ENCODE measurements at places on chromosomes 4 and X.
A peak's percentile ranks its signal among the peaks of the same experiment; 100 is the strongest.

DNA sequence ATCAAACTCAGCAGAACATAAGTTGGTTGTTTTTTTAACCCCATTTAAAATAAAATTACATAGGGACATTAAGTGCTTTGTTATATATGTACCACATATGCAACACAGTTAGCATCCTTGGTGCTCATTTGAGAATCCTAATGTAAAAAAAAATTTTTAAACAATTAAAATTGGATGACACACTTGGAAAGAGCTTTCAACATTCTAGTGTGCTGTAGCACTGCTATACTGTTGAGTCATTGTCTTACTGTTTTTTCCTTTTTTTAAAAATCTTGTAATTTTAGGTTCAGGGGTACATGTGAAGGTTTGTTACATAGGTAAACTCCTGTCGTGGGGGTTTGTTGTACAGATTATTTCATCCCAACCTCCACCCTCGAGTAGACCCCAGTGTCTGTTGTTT lies 12.8 kb downstream of the THAP9 start:
- no peak for DNase-seq

DNA sequence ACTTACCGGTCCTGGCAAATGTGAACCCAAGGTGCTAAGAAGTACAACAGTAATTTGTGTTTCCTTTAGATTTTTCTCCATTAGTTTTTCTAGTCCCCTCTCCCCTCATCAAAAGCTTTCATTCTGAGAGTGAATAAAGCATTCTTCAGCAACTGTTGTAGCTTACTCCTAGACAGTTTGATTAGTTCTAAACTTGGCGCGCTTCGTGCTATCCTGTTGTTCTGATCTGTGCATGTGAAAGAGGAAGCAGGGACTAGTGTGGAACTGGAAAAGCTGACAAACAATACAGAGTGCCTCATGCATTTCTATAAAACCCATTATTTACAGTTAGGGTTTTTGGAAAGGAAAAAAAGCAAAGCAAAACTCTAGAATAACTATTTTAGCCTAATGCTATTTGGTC lies 556.9 kb upstream of the SLIT2 start:
- DNase-seq: no peak

DNA sequence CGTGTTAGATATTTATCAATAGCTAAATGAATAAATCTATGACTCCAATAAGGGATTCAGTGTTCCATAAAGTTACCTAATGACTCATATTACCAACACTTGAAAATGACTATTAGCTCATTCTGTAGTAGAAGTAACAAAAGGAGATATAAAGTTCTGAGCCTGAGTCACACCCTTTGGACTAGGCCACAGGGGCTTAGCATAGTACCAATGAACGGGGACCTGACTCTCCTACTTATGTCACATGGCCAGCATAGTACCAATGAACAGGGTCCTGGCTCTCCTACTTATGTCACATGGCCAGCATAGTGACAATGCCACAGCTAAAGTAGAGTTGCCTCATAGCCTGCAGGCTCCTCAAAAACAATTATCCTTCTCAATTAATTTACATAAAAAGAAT lies 43.7 kb downstream of the MAGEB16 start:
- DNase-seq: no peak

DNA sequence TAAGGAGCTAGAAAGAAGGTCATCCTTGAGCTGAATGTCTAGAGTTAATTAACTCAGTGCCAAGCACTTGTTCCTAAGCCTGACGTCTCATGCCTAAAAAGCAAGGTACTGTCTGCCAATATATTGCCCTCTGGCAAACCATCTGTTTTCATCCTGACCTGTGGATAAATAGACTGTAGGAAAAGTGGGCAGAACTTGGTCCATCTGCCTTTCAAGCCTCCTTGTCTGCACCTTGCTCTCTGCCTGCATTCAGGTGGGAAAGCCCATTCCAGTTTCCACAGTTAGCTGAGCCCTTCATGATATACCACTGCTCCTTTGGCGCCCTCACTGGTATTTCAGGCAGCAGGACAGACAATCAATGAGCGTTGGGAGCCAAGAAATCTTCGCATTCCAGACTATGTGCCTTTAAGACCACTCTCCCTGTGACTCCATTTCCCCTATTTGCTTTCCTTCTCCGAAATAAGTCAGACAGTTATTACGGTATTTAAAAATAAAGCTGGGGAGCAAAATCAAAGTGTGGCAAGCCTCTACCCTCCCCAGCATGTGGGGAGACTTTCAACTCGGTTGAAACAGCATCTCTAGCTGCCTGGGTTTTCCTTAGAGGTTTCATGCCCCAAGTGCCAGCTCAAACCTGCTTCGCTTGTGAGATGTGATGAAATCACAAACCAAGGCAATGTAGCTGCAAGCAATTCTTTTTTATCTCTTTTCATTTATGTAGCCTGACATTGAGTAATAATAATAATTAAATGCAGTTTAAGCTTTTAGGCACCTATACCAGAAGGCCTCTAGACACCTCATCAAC lies 2.5 kb upstream of the CCDC149 start:
- no peak for DNase-seq

DNA sequence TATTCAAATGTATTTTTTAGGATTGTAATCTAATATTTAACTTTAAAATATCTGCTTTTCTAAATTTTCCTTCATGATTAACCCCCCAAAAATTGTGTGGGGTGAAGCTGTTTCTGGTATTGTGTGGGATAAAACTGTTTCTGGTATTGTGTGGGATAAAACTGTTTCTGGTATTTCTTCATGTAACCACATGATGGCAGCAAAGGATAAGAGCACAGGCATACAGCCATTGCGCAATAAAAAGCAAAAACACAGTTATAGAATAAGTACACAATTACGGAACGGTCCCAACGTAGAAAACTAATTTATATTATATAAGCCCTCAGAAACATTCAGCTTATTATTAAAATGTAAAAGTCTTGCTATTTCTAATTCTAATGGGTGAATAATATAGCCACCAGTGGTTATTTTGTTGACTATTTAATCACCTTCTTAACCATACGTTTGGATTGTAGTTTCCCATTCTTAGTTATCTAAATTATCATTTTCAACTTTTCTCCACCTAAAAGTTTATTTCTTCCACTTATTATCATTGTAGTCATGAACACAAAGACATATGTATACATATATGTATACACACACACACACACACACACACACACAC lies 333.9 kb upstream of the FSTL5 start:
- DNase-seq: no peak

DNA sequence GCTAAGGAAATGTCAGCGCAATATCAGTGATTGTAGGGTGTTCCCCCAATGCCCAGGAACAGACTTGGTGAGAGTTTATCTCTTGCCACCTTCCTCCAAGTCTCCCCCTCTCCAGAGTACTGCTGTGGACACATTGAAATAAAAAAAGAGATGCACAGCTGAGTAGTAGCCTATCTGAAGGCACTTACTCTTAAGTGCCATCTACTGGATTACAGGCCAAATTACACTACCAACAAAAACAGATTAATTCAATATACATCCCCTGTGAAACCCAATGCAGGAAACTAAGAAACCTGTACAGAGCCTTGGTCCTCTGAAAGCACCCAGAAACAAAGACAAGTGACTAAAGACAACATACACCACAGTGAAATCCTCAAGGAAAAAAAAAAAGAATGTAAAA lies 460.3 kb downstream of the ZIC3 start:
- DNase-seq: no peak

DNA sequence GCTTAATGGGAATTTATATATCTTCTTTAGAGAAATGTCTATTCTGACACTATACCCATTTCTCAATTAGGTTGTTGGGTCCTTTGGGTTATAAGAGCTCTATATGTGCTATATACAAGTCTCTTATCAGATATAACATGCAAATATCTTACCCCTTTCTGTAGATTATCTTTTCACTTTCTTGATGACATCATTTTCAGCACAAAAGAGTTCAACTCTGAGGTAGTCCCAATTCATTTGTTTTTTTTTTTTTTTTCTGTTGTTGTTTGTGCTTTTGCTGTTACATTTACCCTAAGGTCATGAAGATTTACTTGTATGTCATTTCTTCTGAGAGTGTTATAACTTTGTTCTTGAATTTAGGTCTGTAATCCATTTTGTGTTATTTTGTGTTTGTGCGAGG lies 326.4 kb downstream of the CENPC start:
- DNase-seq: no peak

- no peak for DNase-seq
Observed at GRCh38 chr4:136650541-136651277, 881.6 kb downstream of the PCDH18 start.

DNA sequence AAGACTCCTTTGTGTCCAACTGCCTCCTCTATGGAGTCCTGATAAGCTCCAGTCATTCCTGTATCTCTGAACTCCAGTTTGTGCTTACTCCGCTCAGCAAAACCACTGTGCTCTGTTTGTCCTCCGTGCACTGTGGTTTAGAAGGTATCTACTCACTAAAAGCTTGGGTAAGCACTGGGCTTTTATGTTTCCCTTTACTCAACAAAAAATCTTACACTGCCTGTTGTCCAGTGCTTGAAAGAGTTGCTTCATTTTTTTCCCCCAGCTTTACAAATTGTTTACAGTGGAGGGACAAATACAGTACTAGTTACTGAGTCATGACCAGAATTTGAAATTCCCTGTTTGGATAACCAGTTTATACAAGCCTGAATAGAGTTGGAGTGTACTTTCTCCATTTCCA lies 545.3 kb upstream of the FAT1 start:
- DNase-seq: no peak

GRCh38 chrX:130055103-130055502 lies 55.2 kb downstream of the ELF4 start:
- no peak for DNase-seq

DNA sequence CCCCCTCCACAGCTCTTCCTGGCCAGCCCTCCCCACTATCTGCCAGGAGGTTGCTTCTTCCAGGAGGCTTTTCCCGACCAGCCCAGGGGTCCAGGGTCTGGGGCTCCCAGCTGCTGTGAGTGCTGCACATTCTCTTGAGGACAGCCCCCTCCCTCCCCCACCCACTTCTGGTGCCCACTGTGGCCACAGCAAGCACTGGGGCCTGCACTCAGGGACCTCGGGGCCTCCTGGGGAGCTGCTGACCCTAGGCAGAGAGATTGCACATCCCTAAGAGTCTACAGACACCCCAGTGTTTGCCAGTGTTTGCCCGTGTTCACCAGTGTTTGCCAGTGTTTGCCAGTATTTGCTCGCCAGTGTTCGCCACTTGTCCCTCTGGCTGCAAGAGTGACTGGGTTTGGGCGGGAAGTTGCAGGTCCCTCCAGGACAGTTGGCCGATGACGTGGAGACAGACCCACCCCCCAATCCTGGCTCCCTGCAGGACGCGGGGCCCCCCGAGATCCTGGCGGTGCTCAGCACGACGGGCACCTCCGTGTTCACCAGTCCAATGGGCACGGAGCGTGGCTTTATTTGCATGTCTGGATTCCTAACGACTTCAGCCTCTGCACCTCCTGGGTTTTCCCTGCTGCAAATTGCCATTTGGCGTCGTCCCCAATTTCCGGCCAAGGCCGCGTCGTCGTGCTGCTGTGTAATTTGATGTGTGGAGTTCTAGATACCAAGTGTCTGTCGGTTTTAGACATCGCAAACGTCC lies 87.5 kb upstream of the NKX1-1 start:
- no peak for DNase-seq

GRCh38 chr4:142352712-142353111 lies 493.4 kb downstream of the INPP4B start:
- no peak for DNase-seq

GRCh38 chrX:65871671-65872311 lies 168.1 kb downstream of the VSIG4 start:
- DNase-seq: no peak

DNA sequence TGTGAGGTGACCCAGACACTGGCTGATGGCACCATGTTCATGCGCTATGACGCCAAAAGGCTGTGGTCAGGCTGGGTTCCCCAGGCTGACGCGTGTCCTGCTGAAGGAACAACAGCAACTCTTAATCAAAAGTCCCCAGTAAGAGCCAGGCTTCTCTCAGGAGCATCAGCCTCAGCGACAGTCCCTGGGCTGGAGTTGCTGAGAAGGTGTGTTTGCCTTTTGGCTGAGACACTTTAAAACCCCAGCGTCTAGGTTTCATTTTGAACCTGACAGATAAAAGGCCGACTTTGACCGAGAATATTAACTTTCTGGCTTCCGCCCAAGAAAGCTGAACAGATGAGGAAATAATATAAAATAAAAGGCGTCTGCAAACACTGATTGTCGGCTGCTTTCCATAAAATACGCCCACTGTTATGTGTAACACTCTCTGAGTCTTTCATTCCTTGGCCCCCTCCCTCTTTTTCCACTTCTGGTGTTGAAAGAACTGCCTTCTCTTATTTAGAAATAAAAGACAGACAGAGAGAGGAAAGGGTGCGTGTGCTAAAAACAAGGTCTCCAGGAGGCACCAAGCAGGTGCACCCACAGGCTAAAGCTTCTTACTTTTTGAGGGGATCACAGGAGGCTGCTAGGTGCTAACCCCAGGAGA lies 373.6 kb downstream of the MID1IP1 start:
- DNase-seq: peak; percentile 44

GRCh38 chr4:35250761-35251160 lies 993.6 kb downstream of the ARAP2 start:
- no peak for DNase-seq

- no peak for DNase-seq
Observed at GRCh38 chrX:71540801-71541200, 7.9 kb downstream of the OGT start.

DNA sequence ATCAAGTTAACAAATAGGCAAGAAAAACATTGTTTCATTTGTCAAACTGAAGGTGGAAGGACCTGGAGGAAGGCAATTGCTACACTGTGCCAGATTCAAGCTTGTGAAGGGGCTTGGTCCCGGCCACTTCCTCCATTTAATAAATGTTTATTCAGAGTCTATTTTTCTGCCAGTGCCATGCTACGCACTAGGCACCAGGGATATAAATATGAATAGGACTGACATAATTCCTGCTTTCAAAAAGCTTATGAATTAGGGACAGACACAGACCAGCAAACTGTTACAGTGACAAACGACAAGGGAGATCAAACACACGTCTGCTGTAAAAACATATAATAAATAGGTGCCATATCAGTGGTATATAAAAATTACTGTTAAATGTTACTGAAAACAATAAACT lies 571 bp downstream of the TLR6 start:
- DNase-seq: no peak

DNA sequence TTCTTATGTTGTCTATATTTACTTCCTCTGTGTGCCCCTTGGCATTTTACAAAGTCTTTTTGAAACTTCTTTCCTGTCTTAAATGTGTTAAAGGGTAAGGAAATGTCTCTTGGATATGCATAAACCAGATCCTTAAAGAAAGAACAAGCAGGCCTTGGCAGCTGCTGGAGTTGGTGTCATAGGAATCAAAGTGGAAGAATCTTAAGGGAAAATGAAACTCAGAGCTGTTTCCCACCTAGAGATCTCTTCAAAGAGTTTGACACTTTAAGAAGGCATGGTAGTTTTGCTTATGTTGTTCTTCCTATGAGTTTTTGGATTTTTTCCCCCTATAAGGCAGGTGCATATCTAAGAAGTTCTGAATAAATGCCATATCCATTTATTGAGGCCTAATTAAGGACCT lies 37.0 kb upstream of the CWH43 start:
- DNase-seq: no peak

DNA sequence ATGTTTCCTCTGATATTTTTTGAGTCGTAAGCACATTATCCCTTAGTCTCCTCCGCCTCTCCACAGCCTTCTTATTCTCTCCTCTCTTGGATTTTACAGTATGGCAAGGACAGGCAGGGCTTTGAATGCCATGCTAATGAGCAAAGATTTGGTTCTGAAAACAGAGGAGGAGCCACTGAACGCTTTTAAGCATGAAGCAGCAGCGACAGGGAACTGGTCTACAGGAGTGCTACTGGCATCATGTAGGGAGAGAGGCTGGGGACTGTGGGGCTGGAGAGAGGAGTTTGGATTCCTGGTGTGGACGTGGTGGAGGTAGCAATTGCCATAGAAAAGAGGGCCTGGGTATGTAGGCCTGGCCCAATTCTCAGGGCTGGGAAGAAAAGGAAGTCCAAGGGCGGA lies 4.6 kb upstream of the CD99L2 start:
- DNase-seq: no peak

GRCh38 chr4:153222707-153223426 lies 18.6 kb downstream of the TRIM2 start:
- peak; percentile 34 for DNase-seq

All from activated naive CD8-positive, alpha-beta T cell treated with anti-CD3 and anti-CD28 coated beads for 36 hours (primary cell).